ENCODE measurements at places on chromosomes 7 and 10.

- DNase-seq, result no peak
Measured at GRCh38 chr7:157370742-157371141, 33.9 kb downstream of the DNAJB6 start.

- no peak for DNase-seq
Measured at GRCh38 chr10:125940515-125940914, 44.2 kb downstream of the FANK1 start.

DNA sequence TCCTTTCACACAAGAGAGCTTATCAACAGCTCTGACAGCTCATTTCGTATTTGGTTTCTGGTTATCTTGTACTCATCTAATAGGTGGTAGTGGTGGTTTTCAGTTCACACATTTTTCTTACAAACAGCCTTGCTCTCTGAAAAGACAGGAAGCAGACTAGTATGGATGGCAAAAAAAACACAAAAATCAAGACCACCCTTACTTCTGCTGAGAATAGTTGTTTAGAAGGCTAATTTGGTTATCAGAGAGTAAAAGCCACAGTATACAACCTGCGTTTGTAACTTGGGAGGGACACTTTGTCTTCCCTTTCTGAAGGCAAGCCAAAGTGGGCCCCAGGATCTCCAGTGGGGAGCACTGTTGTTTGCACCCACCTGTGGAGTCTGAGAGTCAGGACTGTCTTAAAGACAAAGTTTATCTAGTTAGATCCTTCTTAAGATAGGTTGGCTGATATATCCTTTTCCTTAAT lies 68.0 kb downstream of the PIP4K2A start:
- peak; percentile 49 for DNase-seq

- peak; percentile 95 for DNase-seq
Measured at GRCh38 chr7:84232646-84233045, 38.1 kb upstream of the SEMA3A start.

DNA sequence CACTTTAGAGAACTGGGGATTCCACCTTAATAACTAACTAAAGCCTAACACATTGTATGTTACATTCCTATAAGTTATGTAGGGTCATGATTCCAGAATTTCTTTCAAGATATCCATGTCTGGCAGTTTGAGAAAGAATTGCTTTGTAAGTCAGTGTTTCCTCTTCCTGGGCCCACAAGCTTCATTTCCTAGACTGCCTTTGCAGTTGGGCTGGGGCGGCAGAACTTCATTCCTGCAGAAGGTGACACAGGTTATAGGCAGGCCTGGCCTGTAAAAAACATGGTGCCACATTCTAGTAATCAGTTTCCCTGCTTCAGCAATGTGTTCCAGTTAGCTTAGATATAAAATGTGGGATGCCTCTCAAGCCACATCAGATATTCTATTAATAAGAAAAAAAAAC lies 184.2 kb upstream of the NOBOX start:
- DNase-seq, result no peak

DNA sequence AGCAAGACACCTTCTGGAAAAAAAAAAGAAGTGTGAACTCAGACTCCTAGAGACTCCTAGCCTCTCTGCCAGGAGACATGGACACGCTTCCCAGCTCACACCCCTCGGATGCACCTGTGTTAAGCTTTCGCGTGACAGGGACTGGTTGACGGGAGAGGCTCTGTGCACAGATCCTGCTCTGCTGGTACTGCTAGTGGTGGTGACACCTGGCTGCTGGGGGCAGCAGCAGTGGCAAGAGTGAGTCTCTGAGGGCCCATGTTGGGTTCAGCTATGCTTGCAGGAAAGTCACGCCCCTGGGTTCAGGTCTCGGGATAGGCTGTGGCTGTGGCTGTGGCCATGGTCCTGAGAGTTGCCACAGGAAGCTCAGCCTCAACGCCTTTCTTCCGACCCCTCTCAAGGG lies 81.1 kb downstream of the XRCC2 start:
- DNase-seq, result no peak

DNA sequence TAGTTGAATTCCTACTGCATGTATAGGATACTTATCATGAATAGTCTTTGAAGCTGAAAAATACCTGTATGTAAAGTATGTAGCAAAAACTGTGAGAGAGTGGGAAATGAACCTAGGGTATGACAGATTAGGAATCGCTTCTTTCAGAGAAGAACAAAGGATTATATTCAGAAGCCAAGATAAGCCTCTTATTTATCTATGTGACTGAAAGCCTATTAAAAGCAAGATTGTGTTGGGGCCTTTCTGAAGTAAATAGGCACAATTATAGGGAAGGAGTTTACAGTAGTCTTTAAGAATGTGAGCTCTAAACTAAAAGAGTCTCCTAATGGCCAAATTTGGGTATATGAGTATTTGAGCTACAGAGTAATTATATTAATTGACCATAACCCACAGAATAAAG lies 102.1 kb downstream of the MTERF1 start:
- no peak for DNase-seq

DNA sequence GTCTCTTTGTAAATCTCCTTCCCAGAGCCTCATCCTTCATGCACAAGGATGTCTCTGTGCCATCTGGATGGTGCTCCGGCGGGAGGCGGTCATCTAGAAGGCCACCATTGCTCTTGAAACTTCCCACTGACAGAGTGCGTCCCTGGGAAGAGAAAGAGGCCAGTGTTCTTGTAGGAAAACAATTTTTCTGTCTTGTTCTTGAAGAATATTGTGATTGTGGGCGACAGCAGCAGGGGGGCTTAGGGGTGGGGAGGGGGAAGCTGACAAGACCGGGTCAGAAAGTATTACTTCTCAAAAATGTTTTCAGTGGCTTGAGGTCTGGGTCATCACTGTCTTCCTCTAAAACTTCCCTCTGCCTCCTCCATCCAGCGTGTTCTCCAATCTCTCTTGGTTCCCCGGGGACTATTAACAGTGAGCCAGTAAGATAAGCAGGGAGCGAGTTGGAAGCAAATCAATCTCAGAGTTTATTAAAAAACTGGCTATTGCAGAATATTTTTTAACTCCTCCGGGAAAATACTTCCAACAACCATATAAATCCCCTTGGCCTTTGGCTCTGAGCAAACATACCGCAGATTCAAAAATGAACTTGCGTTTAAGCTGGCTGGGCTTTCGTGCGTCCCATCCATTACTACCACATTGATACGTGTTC lies 597.8 kb upstream of the MGMT start:
- DNase-seq, result no peak

DNA sequence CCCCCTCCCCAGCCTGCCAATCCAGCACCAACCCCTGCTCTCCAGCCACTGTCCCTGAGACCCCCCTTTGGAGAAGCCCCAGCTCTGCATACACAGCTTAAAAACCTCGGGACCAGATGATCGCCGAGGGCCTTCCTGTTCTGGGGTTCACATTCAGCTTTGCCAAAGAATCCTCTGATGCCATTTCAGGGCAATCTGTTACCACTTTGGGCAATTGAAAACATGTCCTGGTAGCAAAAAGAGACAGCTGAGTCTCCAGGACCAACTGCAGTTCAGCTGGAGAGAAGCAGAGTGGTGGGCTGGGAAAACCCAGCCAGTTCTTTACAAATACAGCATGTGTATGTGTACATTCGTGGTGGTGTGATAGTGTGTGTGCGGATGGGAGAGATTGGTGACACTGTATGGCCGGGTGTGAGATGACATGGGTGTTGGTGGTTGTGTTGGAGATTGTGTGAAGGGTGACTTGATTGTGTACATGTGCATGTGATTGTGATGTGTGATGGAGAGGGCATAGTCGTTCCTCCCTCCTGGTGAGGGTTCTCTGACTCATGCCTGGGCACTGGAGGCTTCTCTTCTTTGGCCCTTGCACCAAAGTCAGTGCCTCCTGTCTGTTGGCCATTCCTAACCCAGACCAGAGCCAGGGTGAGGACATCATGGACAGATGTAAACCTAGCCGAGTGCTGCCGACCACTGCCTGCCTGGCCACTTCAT lies 48.5 kb upstream of the AQP1 start:
- DNase-seq, result no peak

GRCh38 chr10:131205556-131205955 lies 106.0 kb downstream of the TCERG1L start:
- DNase-seq, result no peak

- no peak for DNase-seq
Measured at GRCh38 chr10:42859256-42859655, 76.7 kb downstream of the BMS1 start.

DNA sequence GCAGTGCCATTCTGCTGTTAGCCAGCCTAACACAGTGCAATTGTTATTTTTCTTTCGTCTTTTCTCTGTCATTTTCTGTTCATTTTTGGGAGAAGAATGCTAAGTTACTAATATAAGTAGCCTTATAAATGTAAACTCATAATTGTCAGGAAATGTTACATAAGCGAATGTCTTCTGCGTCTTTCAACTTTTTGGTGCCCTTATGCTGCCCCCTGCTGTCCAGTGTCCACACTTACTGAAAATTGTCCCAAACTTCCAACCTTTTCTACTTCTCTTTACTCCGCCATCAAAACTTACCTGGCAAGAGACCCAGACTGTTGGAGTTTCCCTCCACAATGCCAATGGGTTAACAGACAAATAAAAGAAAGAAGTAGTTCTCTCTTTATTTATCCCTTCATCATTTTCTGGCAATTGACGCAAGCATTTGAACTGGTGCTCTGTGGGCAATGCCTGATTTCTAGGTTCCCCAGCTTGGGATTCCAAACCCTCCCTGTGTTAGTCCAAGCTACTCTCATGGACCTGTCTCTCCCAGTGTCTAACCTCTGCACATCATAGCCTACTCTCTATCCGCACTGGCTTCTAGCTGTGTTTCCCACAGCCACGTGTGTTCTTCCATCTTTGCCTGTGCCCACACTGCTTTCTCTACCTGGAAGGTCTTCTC lies 21.0 kb upstream of the EPC1 start:
- DNase-seq, result peak; percentile 81

- no peak for DNase-seq
Measured at GRCh38 chr10:33835556-33835955, 501.1 kb upstream of the NRP1 start.

- peak; percentile 29 for DNase-seq
Measured at GRCh38 chr10:77351386-77351785, 286.2 kb downstream of the KCNMA1 start.

GRCh38 chr7:55309040-55309991 lies 55.8 kb upstream of the LANCL2 start:
- no peak for DNase-seq

Measured in choroid plexus epithelial cell (primary cell).